Adrenal gland (tissue), 19 donors: ENCODE measurements at places on chromosomes 4 and X. TPM values are rescaled to one million over a fixed set of nuclear protein-coding genes. Genes with fewer than 3 reads are reported as not detected.
A peak's percentile ranks its signal among the peaks of the same experiment; 100 is the strongest.

Gene NXF3
- polyA plus RNA-seq, result 2.2 TPM

Gene POF1B
- polyA plus RNA-seq, result 0.75 TPM

GRCh38 chrX:75547783-75548182 lies 24.9 kb upstream of the ZDHHC15 start:
- peak; percentile 72 for DNase-seq

GRCh38 chr4:73104695-73105094 lies 35.2 kb upstream of the COX18 start:
- no peak for DNase-seq

GRCh38 chrX:2723286-2723879 lies 28.5 kb upstream of the XG start:
- DNase-seq, result no peak
